GM12878 (cell line): ENCODE measurements at places on chromosomes 13 and 19. TPM values are rescaled to one million over a fixed set of nuclear protein-coding genes. Genes with fewer than 3 reads are reported as not detected.

GFY gene
- polyA plus RNA-seq = not detected in 2 replicates

SLC35E1 gene
- 9.5 and 12.6 TPM in 2 replicates for polyA plus RNA-seq

ZNF772 gene
- 2.6 and 3.3 TPM in 2 replicates for polyA plus RNA-seq

DNA sequence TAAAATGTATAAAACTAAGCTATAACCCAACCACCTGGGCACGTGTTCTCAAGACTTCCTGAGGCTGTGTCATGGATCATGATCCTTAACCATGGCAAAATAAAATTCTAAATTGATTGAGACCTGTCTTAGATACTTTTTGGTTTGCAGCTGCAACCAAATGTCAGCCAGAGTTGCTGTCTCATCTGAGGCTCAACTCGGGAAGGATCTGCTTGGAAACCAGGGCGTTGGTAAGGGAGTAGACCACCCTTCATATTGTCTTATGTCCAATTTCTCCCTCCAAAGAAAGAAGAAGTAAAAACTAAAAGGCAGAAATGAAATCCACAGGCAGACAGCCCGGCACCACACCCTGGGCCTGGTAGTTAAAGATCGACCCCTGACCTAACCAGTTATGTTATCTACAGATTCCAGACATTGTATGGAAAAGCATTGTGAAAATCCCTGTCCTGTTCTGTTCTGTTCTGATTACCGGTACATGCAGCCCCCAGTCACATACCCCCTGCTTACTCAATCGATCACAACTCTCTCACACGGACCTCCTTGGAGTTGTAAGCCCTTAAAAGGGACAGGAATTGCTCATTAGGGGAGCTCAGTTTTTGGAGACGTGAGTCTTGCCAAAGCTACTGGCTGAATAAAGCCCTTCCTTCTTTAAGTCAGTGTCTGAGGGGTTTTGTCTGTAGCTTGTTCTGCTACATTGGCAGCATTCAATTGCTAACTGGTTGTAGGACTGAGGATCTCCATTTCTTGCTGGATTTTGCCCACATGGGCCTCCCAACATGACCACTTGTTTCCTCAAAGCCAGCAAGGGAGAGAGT lies 22.9 kb upstream of the IGSF23 start:
- no peaks in the 10 kb centered on the region for H3K4me1 ChIP-seq
- DNase-seq = no peak
- H3K36me3 ChIP-seq = no peaks in the 10 kb centered on the region
- H3K27me3 ChIP-seq = no peaks in the 10 kb centered on the region

GRCh38 chr19:47190167-47190727 lies 40.8 kb downstream of the BBC3 start:
- peaks cover 6% of the 10 kb centered on the region for H3K36me3 ChIP-seq
- no peak overlapping the region for H3K27ac ChIP-seq
- no peak for DNase-seq
- H3K27me3 ChIP-seq = no peaks in the 10 kb centered on the region

DNA sequence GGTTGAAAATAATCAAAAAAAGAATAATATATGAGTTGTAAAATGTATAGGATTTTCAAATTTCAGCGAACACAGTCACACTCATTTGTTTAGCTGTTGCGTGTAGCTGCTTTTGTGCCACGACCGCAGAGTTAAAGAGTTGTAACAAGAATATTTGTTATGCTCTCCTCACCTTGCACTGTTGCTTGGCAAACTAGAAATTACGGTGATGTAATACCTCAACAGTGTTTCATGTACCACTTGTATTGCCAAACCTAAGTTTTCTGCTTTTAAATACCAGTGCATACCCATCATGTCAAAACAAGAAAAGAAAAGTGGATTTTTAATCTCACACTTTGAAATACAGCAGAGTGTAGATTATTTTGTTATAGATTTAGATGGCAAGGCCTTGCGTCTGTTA lies 201.1 kb downstream of the NBEA start:
- no peaks in the 10 kb centered on the region for H3K36me3 ChIP-seq
- H3K27me3 ChIP-seq = no peaks in the 10 kb centered on the region
- no peak overlapping the region for H3K4me3 ChIP-seq
- DNase-seq = no peak
- H3K27ac ChIP-seq = no peak overlapping the region

- DNase-seq = no peak
- no peak overlapping the region for H3K27ac ChIP-seq
- no peak overlapping the region for H3K4me3 ChIP-seq
- no peaks in the 10 kb centered on the region for H3K36me3 ChIP-seq
Observed at GRCh38 chr19:47414469-47414868, 4.9 kb downstream of the MEIS3 start.
